Breast epithelium (tissue), 4 donors: ENCODE measurements at places on chromosomes 4 and X. TPM values are rescaled to one million over a fixed set of nuclear protein-coding genes. Genes with fewer than 3 reads are reported as not detected.

The SEPTIN11 gene
- 329 TPM for total RNA-seq

- no peak for DNase-seq
Observed at GRCh38 chr4:11564021-11564420, 135.3 kb upstream of the HS3ST1 start.

GRCh38 chr4:118351851-118352827 is 664 bp downstream of the PRSS12 start:
- no peak for DNase-seq

DNA sequence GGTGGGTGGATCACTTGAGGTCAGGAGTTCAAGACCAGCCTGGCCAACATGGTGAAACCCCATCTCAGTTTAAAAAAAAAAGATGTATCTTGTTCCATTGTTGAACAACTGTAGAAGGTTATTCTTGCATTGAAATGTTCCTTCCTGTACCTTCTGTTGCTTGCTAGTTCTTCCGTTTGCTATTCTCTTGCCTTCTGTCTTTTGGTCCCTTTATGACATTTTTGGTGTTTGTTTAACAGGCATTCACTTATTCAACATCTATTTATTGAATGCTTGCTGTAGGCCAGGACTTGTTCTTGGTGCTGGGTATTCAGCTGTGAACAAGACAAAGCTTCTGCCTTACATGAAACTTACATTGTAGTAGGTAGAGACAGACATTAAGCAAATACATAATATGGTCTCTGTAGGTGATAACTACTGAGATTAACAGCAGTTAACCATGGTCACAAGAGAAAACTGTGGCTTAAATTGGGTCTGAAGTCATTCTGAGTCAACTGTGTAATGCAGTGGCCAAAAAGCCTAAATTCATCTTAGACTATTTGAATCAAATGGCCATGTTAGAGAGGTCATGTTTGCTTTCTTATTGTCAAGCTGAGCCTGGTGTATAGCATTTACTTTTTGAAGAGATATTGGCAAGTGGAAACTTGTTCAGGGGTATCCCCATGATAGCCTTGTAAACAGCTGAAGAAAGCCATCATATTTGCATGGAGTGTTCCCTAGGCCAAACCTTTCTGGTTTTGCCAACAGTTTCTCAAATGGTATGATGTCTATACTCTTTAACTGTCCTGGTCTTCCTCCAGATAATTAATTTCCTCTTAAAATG is 35.6 kb downstream of the GAB1 start:
- DNase-seq = no peak

DNA sequence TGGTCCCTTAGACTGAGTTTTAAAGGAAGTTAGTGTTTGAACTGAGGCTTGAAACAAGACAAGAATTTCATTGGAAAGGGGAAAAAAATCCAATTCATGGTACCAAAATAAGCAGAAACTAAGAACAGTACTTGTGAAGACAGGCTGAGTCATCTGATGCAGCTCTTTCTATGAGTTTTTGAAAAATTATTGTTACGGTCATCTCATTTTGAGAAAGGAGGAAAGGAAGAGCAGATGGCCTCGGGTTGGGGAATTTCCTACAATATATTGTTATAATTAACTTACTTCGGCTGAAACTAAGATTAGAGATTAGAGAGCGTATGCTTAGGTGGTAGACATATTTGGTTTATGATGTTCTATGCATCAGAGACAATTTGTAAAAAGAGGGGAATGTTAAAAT is 2164.8 kb upstream of the AGA start:
- DNase-seq = no peak
